ENCODE measurements at places on chromosomes 16 and 17.

DNA sequence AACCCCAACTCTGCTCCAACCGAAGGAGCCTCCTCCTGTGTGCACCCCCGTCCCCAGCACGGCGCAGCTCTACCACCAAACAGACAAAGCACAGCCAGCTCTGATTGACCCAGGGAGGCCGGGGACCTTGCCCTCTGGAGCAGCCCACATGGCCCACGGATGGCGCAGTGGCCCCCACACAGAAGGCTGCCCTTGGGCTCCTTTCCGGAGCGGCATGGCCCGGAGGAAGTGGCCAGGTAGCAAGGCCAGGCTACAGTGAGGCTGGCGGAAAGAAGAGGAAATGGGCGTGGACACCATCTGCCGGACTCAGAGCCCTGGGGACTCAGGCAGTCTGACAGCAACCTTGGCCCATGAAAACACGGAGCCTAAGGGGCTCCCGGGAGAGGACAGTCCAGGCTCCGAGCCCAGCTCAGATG lies 19.9 kb upstream of the ZC3H18 start:
- DNase-seq = no peak

DNA sequence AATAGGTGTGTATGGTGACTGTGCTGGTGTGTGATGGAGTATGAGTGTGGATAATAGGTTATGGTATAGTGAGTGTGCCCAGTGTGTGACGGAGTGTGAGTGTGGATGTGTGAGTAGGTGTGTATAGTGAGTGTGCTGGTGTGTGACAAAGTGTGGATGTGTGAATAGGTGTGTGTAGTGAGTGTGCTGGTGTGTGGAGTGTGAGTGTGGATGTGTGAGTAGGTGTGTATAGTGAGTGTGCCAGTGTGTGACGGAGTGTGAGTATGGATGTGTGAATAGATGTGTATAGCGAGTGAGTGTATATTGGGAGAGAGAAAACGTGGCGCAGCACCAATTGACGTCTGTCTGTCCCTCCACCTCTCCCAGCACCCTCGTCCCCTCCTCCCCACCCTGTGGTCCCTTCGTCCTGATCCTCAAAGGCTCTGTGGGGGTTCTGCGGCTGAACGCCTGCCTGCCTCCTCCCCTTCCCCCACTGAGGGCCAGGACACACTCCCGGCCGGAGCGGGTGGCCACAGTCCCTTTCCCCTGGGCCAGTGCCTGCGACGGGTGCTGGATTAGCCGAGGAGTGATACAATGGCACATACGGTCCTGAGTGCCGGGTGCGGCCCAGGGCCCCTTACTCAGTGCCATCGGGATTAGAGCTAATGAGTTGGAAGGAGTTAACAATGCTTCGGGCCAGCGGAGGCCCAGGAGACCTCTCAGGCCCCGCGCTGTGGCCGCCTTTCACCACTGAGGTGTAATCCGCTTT lies 160.0 kb downstream of the MRM1 start:
- no peak for DNase-seq

DNA sequence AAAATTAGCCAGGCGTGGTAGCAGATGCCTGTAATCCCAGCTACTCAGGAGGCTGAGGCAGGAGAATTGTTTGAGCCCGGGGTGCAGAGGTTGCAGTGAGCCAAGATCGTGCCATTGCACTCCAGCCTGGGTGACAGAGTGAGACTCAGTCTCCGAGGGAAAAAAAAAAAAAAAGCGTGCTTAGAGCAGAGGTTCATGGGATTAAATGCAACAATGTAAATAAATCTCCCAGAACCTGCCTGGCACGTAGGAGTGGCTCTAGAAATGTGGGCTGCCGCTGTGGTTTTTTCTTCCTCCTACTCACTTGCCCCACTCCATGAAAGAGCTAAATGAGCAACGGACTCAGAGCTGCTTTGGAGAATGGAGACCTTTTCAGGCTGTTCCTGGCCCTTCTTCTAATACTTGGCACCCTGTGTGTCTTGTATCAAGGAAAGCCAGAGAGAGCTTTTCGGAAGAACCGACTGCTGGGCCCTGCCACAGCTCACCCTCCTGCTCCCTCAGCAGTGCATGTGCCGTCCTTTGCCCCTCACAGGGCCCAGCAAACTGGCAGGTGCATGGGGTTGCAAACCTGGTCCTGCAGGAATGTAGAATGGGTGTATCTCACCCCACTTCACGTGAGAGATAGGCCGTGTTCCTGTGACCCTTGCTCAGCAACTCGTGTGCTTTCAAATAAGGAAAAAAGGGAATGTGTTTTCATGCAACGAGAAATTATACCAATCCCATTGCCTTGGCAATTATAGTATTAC lies 52.0 kb downstream of the LDHD start:
- DNase-seq = no peak

DNA sequence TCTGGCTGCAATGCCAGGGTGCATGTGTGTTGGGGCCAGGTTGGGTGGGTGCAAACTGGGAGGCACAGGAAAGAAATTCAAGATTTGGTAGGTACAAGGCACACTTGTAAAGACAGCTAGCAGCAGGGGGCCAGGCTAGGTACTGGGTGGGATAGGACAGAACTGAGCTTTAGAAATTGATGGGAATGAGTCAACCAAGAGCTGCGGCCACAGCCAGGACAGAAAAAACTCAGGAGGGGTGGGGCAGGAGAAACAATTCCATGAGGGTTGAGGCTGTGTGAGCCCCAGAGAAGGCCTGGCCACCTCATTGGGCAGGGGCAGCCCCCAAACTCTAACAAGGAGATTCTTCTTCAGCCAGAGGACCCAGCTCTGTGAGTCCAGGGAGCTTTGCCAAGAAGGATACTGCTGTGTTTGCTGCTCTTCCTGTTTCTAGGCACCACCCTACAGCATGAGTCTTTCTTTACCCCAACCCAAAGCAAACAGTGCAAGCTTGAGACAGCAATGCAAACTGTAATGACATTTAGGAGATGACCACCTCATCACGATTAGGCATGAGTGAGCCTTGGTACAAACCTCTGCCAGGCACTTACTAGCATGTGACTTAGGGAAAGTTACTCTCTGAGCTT lies 21.3 kb upstream of the CCDC182 start:
- DNase-seq = no peak

DNA sequence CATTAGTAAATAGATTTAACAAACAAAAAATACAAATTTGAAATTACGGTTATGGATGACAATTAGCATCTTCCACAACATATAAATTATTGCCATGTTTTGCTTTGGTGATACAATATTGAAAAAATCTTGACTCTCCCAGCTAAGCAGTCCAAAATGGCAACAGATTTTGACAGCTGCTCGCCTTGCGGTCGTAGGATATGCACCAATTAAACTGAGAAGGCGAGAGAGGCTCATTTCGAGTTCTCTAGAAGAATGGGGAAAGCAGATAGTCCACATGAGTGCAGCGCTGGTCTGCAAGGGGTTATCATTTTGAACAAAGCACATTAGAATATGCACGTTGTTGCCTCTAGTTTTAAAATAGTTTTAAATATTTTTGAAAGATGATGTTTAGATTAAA lies 55.3 kb downstream of the AKAP1 start:
- DNase-seq = no peak

Data from esophagus squamous epithelium (tissue), 5 donors.